Anterior cingulate cortex (tissue), 58 donors: ENCODE measurements at places on chromosomes 6 and 20.

DNA sequence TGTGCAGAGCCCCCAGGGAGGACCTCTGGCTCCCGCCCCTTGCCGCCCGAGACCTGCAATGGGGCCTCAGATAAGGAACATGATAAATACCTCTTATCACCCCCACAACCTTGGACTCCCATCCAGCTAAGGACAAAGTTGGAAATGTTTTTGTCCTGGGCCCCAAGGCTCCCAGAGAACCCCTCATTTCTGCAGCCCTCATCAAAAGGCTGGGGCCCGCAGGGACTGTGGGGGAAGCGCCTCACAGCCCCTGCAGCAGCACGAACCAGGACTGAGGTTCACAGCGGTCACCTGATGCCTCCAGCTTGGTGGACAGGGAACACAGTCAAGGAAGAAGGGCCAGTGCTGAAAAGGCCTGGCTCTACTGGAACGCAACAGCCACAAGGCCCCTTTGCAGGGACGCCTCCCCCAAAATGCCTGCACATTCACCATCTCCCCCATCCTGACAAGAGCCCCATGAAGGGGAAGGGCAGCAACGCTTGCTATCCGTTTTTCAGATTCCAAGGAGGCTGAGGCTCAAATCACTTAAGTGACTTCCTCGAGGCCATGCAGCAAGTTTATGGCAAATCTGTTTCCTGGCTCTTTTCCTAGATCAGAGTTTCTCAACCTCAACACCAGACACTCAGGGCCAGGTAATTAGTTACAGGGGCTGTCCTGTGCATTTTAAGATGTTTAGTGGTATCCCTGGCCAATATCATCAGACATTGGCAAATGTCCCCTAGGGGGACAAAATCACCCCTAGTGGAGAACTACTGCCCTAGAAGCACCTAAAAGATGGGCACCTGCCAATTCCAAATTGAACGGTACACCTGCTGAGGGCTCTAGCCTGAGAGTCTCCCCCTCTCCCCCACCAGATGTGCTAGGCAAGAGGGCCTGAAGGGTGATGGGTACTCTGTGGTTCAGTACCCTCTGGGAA is 10.6 kb downstream of the TFEB start:
- DNase-seq = no peak

DNA sequence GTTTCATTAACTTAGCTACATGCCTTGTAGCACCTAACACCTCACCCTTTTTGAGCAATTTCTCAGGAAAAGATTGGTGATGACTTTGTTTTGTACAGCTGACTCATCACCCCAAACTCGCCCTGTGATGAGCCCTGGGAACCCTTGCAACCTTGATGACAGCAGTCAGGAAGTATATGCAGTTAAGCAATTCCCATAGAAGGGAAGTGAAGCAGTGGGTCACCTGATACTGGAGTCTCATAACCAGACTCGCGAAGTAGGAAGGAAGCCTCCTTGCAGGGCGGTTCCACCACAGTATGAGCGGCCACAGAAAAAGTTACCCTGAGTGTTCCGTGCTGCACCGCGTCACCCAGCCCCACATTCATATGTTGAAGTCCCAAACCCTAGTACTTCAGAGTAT is 82.0 kb upstream of the EDN1 start:
- no peak for DNase-seq

- no peak for DNase-seq
Measured at GRCh38 chr6:161598896-161599295, 325.0 kb upstream of the AGPAT4 start.

DNA sequence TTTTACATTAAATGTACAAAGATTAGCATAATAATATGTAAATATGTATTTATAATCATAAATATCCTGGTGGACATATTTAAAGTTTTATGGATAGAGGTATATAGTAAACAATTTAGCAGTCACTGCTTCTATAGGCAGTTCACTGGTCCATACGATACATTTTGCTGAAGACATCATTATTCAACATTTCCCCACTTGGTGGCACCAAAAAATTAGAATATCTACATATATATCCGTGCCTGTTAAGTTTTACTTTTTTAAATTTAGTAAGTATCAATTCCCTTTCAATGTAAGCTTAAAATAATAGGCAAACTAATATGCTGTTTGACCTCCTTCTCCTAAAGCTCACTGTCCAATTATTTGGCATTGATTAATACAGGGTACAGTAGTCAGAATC is 64.2 kb downstream of the LMBRD1 start:
- no peak for DNase-seq

- peak; percentile 48 for DNase-seq
Measured at GRCh38 chr6:30411515-30412207, 66.7 kb downstream of the RPP21 start.

GRCh38 chr20:46071573-46071972 is 18.2 kb downstream of the NCOA5 start:
- DNase-seq = no peak

GRCh38 chr6:41850861-41851260 is 44.3 kb downstream of the USP49 start:
- no peak for DNase-seq

- no peak for DNase-seq
Measured at GRCh38 chr6:150102750-150103270, 33.9 kb upstream of the ULBP3 start.

DNA sequence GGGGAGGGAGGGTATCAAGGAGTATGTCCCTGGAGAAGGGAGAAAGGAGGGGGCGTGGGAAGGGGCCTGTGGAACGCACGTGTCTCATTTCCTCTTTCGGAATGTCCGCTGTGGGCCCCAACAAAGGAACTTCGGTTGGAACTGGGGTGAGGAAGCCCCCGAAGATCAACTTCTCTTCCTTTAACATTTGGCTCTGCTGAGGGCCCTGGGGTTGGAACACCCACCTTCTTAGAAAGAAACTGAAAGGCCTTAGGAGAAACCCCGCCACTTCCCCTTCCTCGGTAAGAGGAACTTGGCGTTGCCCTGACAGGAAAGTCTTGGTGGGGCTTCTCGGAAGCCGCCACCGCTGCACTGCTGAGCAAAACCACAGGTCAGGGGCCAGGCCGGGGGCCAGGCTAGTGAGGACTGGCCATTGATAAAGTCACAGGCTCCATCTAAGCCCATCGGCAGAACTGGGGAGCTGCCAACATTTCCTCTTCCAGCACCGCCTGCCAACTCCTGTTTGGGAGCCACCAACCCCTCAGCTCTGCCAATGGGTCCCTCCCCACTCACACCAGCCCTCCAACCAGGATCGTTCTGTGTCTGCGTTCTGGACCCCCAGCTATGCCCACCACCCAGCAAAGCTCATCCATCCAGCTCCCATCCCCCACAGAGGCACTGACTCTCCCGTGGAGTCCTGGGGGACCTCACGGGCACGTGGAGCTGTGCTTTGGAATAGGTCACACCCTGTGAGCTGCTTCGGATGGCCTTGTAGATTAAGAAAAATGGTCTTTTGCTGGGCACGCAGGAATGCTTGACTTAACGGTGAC is 44.8 kb downstream of the FGD2 start:
- DNase-seq = peak; percentile 17

- no peak for DNase-seq
Measured at GRCh38 chr20:56924292-56925081, 295.4 kb downstream of the TFAP2C start.

DNA sequence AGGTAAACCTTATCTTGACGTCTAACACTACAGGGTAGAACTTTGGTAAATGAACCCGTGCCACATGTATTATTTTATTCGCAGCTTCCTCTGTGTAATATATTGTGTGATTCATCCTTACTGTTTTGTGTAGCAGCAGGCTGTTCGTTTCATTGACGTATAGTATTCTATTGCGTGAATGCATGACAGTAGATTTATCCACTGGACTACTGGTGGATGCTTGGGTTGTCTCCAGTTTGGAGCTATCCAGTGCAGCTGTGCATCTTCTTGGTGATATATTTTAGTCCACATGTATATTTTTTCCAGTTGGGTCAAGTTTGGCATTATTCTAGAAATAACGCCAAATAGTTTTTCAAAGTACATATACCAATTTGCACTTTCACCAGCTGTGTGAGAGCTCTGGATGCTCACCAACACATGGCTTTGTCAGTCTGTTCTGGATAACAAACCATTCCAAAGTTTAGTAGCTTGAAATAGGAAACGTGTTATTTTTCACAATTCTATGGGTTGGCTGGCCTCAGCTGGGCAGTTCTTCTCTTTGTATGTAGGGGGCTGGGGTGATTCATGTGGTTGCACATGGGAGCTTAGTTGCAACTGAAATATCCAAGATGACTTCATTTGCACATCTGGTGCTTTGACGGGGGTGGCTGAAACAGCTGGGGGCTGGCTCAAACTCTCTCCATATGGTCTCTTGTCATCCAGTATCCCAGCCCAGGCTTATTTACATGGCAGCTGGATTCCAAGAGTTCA is 9.3 kb downstream of the ECT2L start:
- DNase-seq = no peak

- no peak for DNase-seq
Measured at GRCh38 chr20:19815553-19815991, 57.5 kb downstream of the RIN2 start.

GRCh38 chr20:56429941-56430340 is 17.9 kb downstream of the CASS4 start:
- no peak for DNase-seq

DNA sequence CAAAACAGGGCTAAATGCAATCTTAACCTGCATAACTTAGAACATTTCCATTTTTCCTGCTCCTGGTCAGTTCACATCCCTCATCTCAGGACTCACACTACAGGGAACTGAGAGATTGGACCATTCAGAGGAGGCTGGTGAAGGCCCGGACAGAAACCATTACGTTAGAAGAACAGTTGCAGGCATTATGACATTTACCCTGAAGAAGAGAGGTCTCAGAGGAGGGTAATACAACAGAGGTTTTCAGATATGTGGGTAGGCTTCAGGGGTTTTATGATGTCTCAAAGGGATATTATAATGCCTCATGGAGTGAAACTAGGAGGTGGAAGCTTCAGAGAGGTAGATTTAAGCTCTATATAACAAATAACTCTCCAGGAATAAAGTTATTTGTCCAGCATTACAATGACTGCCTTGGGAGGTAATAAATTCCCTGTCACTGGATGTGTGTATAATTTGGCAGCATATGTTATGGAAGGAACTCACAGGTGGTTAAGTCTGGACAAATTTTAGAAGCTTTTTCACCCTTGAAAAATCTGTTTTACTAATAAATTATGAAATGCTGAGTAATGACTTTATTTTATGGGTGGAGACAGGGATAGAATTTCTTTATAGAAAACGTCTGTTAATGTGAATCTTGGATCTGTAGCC is 36.7 kb upstream of the RIPOR2 start:
- no peak for DNase-seq

GRCh38 chr6:31354158-31354863 is 2.7 kb downstream of the HLA-B start:
- DNase-seq = no peak

DNA sequence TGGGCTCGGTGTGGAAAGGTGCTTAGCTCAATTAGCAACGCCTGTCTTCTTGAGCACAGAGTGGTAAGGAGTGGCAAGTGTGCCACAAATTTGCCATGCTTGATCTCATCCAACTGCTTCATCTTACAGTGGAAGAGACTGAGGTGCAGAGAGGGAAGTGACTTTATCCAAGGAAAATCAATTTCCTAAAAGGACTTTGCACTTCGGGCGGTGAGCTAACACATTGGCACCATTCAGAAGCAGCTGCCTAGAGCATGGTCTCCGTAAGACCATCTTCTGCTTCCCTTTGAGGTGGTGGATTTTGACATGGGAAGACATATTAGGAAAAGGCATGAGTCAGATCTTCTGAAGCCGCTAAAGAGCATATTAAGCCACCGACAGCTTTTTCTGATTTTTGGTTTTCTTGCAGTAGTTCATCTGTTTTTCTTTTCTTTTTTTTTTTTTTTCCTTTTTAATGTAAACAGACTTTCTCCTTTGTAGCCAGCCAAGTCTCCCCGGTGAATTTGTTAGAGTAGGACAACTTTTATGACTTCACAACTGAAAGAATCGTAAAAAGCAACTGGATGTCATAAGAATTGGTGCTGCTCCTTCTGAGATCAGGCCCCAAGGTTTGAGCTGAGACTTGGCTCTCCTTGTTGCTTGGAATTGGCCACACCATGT is 273.2 kb downstream of the CDC5L start:
- no peak for DNase-seq

DNA sequence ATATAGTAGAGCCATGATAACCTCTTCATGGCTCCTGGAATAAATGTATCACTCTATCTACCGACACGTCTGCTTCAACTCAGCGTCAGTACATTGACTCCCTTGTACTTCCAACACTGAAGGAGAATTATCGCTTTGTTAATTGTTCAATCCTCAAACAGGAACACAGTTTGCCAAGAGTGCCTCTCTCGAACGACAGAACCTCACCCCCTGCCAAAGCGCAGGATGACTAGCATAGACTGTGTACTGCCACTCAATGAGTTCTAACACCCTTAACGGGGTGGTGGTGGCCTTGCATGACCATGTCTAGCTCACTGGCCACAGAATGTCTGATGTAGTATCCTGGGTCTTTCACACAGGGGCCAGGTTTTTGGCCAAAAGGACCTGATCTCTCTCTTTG is 81.4 kb upstream of the HEY2 start:
- no peak for DNase-seq

GRCh38 chr20:10925767-10926166 is 252.0 kb upstream of the JAG1 start:
- DNase-seq = no peak

GRCh38 chr6:152348116-152348515 is 289.0 kb downstream of the SYNE1 start:
- no peak for DNase-seq

DNA sequence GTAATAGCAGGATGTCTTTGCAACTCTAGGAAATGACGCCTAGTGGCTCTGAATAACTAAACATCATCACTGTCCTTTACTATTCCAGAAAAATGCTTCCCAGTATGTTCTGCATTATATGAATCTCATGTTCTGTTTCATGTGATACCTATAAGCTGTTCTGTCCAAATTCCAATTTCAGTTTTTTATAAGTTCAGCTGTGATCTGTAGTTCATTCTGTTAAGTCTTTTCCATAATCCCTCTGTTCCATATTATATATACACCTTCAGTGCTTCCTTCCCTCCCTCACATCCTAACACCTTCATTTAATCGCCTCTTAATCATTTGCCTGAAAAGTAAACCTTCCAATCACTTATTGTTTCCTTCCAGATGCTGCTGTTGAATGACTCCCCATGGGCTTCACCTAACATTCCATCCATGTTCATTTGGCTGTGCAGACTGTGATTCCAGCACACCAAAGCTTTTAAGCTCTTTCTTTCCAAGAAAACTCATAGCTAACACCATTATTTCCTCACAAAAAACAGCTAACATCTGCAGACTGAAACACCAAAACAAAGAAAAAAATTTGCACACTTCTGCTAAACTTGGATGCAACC is 18.6 kb downstream of the HMGCLL1 start:
- no peak for DNase-seq
